ENCODE measurements at places on chromosomes 2 and 18. TPM values are rescaled to one million over a fixed set of nuclear protein-coding genes. Genes with fewer than 3 reads are reported as not detected.

- H3K27me3 ChIP-seq: no peaks in the 10 kb centered on the region
- H3K36me3 ChIP-seq: no peaks in the 10 kb centered on the region
- H3K4me1 ChIP-seq: no peaks in the 10 kb centered on the region
- no peak overlapping the region for H3K27ac ChIP-seq
These were observed 441.3 kb downstream of the RND3 start for GRCh38 chr2:150046211-150046610.

- no peaks in the 10 kb centered on the region for H3K36me3 ChIP-seq
- no peak for DNase-seq
- H3K4me1 ChIP-seq: 0 out of 2 replicates have a peak, but pooled peaks cover 3% of the 10 kb centered on the region
- H3K4me3 ChIP-seq: no peak overlapping the region
- H3K27me3 ChIP-seq: no peaks in the 10 kb centered on the region
These were observed 41.1 kb downstream of the CDCA7 start for GRCh38 chr2:173395567-173396351.

DNA sequence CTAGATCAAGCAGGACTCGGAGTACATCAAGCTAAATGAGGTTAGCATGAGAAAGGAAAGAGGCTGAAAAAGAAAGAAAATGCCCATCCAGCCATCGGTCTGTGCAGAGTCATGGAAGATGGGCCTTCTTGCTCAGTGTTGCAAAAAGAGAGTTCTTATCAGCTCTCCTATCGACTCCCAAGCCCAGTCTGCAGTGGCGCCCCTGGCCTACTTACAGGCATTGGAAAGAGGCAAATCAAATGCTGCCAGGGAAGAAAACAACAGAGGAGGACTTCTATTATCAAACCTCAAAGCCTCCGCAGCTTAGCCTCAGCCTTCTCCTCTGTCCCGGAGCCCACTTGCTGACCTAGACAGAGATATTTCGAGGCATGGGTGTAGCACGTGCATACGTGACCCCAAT lies 66.0 kb downstream of the CDH2 start:
- no peaks in the 10 kb centered on the region for H3K27me3 ChIP-seq
- H3K4me1 ChIP-seq: no peaks in the 10 kb centered on the region
- no peaks in the 10 kb centered on the region for H3K36me3 ChIP-seq
- no peak for DNase-seq
- H3K27ac ChIP-seq: no peak overlapping the region

DNA sequence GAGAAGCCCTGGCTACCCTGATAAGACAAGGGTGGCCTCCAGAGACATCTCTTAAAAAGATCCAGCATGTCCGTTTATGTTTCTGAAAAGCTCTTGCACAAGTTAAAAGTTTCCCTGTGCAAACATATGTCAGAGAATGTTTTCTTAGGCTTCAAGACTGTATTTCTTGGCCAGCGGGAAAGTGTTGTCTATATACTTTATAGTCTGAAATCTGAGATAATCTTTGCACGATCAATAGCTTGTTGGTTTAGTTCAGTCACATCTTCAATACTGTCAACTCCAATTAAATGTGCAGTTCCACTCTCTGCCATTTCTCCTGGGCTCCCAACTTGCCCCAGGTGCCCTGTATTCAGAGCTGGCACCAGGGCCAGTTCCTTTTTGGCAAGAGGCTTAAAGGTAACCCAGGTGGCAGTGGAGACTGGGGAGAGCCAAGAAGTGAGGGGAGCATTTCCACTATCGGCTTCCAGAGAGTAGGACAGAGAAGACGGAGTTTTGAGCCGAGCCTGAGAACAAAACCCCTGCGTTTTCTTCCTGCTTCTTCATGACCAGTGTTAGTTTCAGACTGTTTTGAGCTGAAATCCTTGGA lies 64.4 kb downstream of the ACOXL start:
- no peaks in the 10 kb centered on the region for H3K27me3 ChIP-seq
- no peaks in the 10 kb centered on the region for H3K4me1 ChIP-seq
- no peak overlapping the region for H3K4me3 ChIP-seq
- DNase-seq: no peak
- no peaks in the 10 kb centered on the region for H3K36me3 ChIP-seq
- H3K27ac ChIP-seq: no peak overlapping the region

- peaks cover 56% of the 10 kb centered on the region for H3K4me1 ChIP-seq
- H3K4me3 ChIP-seq: no peak overlapping the region
- no peaks in the 10 kb centered on the region for H3K27me3 ChIP-seq
- peak overlapping the region; percentile 73 for H3K27ac ChIP-seq
- H3K36me3 ChIP-seq: no peaks in the 10 kb centered on the region
These were observed 19.0 kb downstream of the TMSB10 start for GRCh38 chr2:84924173-84925106.

GRCh38 chr2:49037197-49037596 lies 117.1 kb downstream of the FSHR start:
- H3K36me3 ChIP-seq: no peaks in the 10 kb centered on the region
- H3K27me3 ChIP-seq: no peaks in the 10 kb centered on the region
- DNase-seq: no peak
- no peaks in the 10 kb centered on the region for H3K4me1 ChIP-seq
- no peak overlapping the region for H3K4me3 ChIP-seq

DNA sequence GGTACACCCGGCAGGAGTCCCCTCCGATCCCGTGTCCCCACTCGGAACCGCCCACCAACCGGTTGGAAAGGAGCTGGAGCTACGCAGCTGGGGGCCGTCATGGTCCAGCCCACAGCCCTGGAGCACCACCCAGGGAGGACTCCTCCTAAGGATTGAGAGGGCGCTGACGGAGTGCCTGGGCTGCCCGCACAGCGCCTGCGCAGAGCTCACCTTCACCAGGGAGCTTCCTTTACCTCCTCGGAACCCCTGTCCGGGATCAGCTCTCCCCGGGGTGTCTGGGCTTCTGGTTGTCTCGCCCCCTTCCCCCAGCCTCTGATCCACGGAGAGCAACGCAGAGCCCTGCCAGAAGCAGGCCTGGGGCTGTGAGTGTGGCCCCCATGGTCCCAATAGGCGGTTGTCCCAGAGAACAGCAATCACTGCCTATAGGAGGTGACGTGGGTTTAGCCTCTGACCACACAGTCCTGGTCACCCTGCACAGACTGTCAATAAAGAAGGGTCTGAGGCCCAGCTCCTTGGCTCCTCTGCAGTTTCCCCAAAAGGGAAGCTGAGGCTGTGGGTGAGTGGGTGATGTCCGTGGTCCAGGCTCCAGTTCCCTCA lies 14.6 kb downstream of the ALPG start:
- no peaks in the 10 kb centered on the region for H3K27me3 ChIP-seq
- peak; percentile 32 for DNase-seq
- H3K27ac ChIP-seq: peak overlapping the region; percentile 58
- peaks cover 16% of the 10 kb centered on the region for H3K4me1 ChIP-seq
- H3K4me3 ChIP-seq: peak overlapping the region; percentile 51

DNA sequence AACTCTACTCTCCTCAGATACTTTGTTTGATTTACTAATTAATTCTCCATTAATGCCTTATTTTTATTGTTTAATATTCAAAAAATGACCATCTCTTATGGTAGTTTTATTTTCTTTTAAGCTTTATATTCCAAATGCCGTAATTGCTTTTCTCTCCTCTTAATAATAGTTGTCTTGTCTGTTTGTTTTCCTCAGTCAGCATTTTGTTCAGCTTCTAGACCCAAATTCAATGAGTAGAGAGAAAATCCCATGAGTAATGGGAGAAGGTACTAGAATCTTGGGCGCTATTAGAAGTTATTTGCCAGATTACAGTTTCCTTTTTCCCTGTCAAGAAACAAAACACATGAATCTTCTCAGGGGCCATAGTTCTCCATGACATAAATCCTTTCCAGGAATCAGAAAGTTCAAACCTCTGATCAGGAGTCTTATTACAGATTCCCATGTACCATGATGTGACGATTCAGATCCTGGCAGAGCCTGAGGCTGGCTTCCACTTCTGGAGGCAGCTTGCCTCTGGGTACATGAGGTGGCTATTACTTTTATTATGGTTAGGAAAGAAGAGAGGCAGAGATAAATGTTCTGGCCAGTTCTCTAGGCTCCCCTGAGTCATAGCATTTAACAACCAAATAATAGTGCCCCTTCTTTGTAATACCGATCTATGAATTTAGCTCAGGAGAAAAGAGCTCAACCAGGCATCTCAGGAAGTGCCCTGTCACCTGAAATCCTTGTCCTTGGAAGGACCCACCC lies 485.1 kb upstream of the SETBP1 start:
- no peak for DNase-seq
- H3K4me1 ChIP-seq: no peaks in the 10 kb centered on the region
- H3K27ac ChIP-seq: no peak overlapping the region
- no peaks in the 10 kb centered on the region for H3K36me3 ChIP-seq

DNA sequence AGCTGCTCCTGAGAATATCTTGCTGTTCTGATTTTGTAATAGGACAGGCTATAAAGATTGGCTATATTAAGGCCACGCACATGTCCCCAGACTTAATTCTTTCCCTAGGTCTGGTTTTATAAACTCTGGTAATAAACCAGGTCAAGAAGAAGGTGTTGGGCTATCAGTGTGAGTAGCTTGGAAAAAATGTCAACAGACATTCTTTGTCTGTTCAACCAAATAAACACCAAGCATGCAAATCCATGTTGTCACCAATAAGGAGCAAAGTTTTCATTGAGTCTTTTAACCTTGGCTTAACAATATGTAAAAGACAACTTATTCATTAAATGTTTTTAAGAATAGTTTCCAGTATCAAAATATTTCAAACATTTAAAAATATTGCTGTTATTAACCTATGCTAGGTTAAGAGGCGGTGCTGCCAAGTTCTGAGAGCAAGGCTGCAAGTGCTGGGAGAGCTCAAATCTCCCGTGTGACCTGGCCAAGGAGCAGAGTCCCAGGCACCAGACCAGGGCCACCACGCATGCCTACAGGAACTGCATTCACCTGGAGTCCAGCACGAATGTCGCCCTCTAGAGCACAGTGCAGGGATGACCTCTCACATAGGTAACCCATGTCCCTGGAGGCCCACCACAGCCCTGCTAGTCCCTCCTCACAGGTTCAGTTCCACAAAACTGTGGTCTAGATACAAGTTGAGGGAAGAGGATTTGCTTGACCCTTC lies 120.5 kb upstream of the POU3F3 start:
- no peak overlapping the region for H3K4me3 ChIP-seq
- H3K36me3 ChIP-seq: no peaks in the 10 kb centered on the region
- H3K4me1 ChIP-seq: no peaks in the 10 kb centered on the region
- peak; percentile 36 for DNase-seq

DNA sequence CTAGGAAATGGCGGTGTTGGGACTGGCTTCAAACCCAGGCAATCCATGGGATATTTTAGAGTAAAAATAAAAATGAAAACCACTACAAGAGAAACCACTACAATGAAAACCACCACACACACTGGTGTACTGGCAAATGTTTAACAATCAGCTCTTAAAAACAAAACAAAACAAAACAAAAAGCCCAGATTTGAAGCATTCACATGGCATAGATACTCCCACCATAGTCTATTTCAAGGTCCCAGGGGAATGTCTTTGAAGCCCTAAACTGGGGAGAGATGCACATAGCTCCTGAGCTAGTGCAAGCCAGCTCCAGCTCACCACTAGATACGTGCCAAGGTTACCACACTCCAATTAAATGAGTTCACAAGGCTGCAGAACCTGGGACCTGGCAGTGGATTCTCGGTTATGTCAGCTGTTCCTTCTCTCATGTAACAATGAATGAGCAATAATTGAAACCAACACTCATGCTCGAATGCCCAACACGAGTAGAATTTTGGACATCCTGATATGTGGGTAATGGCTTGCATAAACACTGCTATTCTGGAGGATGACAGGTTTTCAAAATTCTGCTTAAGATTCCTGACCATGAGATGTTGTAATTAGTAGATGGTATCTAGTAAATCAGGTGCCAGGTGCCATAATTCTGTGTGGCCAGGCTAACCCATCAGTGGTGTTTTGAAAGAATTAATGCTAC lies 102.2 kb downstream of the OSBPL6 start:
- no peaks in the 10 kb centered on the region for H3K27me3 ChIP-seq
- H3K27ac ChIP-seq: no peak overlapping the region
- no peak overlapping the region for H3K4me3 ChIP-seq
- H3K36me3 ChIP-seq: no peaks in the 10 kb centered on the region
- no peak for DNase-seq

DNA sequence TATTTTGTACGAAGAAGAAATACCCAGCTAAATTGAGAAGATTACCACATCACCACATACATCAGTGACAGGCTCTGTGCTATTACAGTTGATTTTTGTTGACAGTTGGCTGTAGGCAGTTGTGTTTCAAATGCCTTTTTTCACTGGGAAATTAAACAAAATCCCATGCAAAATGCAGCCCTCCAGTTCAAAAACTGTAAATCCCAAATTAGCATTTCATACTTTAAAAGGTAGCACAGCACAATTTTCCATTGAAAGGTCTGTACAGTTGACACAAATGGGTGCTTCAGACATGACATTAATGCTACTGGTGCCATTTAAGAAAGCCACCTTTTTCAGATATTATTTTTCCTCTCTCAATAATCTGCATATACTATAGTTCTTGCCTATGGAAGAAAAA lies 807.2 kb downstream of the BCL11A start:
- H3K36me3 ChIP-seq: no peaks in the 10 kb centered on the region
- DNase-seq: no peak
- H3K4me1 ChIP-seq: no peaks in the 10 kb centered on the region
- H3K4me3 ChIP-seq: no peak overlapping the region
- no peaks in the 10 kb centered on the region for H3K27me3 ChIP-seq

- no peaks in the 10 kb centered on the region for H3K36me3 ChIP-seq
- peaks cover 18% of the 10 kb centered on the region for H3K4me1 ChIP-seq
- H3K4me3 ChIP-seq: no peak overlapping the region
- H3K27ac ChIP-seq: no peak overlapping the region
- no peak for DNase-seq
These were observed 71.6 kb upstream of the BCL2L11 start for GRCh38 chr2:111048856-111049768.

DNA sequence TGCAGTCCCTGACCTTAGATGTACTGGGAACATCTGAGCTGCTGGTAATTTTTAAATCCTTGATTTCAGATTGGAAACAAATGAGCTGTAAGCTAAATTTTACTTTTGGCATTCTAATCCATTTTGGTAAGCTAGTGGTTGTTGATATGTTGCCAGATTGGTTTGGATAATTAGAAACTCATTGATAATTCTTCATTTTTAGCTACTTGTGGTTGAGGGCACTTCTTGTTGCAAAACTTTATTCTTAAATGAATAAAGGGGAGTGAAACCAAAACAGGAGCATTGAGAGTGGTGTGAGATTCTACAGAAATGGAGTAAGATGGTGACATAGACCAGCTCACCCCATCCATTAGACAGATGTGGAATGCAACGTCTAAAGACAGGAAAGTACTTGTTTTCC lies 64.5 kb downstream of the ITGB1BP1 start:
- H3K4me3 ChIP-seq: no peak overlapping the region
- no peaks in the 10 kb centered on the region for H3K4me1 ChIP-seq
- H3K27ac ChIP-seq: no peak overlapping the region
- H3K27me3 ChIP-seq: no peaks in the 10 kb centered on the region
- DNase-seq: no peak

GRCh38 chr2:231552752-231553151 lies 22.5 kb upstream of the NMUR1 start:
- no peak overlapping the region for H3K27ac ChIP-seq
- DNase-seq: no peak
- H3K4me1 ChIP-seq: no peaks in the 10 kb centered on the region
- no peaks in the 10 kb centered on the region for H3K36me3 ChIP-seq

GRCh38 chr18:32349728-32350395 lies 120.8 kb downstream of the GAREM1 start:
- no peaks in the 10 kb centered on the region for H3K27me3 ChIP-seq
- H3K4me1 ChIP-seq: peaks cover 13% of the 10 kb centered on the region
- H3K27ac ChIP-seq: peak overlapping the region; percentile 28
- H3K36me3 ChIP-seq: no peaks in the 10 kb centered on the region

The C18orf63 gene
- not detected for total RNA-seq

The CERS6 gene
- total RNA-seq: 37.0 TPM

The ERMN gene
- not detected for total RNA-seq

The CCDC85A gene
- 0.10 TPM for total RNA-seq

The SRD5A2 gene
- not detected for total RNA-seq

The TIMM21 gene
- total RNA-seq: 33.3 TPM

The RABL2A gene
- total RNA-seq: 14.3 TPM

The FTCDNL1 gene
- total RNA-seq: 2.6 TPM

The VSNL1 gene
- total RNA-seq: 4.6 TPM

The SEPTIN10 gene
- 113 TPM for total RNA-seq
